ENCODE measurements at places on chromosomes 16 and 17. TPM values are rescaled to one million over a fixed set of nuclear protein-coding genes. Genes with fewer than 3 reads are reported as not detected.
A peak's percentile ranks its signal among the peaks of the same experiment; 100 is the strongest.

GRCh38 chr17:32609085-32609484 lies 122.3 kb downstream of the CDK5R1 start:
- peak; percentile 84 for DNase-seq

GRCh38 chr17:56821847-56822534 lies 11.7 kb downstream of the C17orf67 start:
- no peak for DNase-seq

DNA sequence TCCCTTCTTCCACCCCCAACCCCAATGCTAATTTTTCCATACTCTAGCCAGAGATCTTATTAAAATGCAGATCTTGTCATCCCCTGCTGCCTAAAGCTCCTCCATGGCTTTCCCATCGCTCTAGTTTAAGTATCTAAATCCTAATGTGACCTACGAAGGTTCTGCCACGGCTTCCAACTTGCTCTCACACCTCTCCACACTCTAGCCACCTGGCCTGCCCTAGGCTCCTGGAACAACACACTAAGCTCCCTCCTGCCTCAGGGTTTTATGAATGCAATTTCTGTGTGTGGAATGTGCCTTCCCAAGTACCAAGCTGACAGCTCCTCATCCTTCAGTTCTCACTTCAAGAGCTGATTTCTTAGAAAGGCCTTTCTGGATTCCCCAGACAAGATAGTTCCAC lies 16.6 kb downstream of the NXPH3 start:
- DNase-seq = no peak

DNA sequence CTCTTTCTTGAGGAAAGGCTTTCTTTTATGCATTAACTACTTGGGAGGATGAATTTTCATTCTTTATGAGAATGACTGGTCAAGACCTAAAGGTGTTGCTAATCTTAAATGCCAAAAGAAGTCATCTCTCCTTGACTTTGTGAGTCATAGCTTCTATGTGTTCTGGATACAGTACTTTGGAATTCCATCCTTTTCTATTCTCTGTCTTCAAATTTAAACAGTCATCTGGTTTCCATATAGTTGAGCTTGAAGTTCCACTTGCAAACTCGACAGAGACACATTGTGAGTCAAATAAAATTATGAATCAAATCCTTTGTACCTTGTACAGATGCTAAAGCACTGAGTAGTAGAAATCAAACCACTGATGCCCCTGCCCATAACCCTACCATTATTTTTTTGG lies 271.9 kb upstream of the PMFBP1 start:
- DNase-seq = no peak

DNA sequence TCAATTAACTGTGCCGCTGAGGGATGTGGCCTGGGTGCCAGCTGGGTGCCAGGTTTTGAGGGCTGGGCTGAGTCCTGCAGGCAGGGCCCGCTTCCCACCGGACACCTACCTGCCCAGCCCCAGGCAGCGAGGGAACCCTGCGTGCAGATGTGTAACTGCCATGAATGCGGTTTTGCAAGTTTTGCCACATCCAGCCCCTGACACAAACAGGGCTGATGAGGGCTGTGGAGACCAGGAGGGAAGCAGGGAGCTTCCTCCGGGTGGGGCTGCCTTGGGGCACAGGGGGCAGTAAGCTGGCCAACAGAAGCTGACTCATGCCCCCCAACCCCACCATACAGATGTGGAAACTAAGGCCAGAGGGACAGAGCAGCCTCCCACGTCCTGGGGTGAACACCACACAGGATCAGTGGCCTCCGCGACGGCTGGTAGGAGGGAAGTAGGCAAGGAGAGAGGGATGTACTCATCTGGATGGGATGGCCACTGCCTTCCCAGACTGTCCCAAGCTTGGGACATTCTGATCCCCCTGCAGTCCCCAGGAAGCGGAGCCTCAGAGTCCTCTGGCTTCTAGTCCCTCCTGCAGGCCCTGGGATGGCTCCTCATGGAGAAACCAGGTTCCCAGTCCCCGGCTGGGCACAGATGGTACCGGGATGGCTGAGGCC lies 1.6 kb downstream of the UBALD1 start:
- no peak for DNase-seq

DNA sequence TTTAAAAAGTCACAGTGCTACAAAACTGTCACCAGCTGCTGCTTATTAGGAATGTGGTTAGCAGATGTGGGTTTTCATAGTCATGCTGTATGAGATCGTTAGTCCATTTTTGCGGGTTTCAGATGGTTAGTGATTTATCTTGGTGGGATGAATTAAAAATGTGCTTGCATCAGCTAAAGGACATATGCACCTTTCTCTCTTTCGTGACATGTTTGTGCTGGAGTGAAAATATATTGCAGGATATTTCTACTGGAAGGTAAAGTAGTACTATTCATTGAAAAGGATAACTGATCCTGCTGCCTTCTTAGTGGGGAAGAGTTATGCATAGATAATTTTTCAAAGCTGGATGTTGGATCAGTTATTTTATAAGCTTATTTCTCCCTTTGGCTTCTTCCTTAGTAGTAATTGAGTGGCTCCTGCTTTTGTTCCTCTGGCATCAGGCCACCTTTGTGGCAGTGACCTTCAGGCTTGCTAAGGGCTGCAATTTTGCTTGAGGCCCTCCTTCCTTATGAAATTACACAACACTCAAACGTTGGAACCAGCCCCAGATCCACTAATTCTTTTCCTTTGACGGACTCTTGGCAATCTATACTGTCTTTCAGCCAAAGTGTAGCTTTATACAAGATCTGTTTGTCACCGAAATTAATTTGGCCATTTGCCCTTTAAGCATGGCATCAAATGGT lies 7.5 kb upstream of the SNTB2 start:
- no peak for DNase-seq

PRSS22 gene
- total RNA-seq = not detected

SLC4A1 gene
- 6.8 TPM for total RNA-seq

FAM83G gene
- total RNA-seq = 2.5 TPM

Data from cerebellum (tissue), 4 donors.